ENCODE measurements at places on chromosomes 16 and 17.
A peak's percentile ranks its signal among the peaks of the same experiment; 100 is the strongest.

DNA sequence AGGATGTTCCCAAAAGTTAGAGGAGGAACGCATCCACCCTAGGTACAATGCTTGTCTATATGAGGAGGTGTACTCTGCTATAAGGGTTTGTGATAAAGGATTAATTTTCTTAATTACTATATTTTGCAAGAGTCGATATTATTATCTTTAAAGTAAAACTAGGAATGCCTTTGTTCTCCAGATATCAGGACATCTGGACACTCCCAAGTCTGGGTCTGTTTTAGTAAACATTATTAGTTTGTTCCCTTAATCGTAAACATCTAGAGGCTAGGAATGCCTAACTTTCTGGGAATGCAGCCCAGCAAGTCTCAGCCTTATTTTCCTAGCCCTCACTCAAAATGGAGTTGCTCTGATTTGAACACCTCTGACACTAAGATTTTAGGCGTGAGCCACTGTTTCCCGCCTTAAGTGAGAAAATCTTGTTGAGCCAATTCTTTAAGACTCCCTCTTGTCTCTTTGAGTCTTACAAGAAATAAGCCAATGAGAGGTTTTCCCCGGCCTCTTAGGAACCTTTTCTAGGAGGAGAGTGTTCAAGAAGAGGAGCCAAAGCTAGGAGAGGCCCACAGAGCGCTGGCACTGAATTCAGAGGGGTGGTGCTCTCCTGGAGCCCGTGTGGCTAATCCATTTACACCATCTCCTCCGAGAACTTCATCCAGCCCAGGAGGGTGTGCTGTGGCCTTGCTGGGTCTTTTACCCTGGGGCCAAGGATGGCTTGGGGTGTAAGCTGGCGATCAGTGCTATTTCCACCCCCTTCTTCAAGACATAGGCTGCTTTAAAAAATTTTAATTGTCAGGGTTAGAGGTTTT, 40.9 kb downstream of the SMARCE1 start:
- no peak for DNase-seq

- no peak for DNase-seq
Observed at GRCh38 chr17:62882284-62882683, 74.2 kb upstream of the MARCHF10 start.

- no peak for DNase-seq
Observed at GRCh38 chr17:81652906-81653771, 3.2 kb downstream of the PDE6G start.

DNA sequence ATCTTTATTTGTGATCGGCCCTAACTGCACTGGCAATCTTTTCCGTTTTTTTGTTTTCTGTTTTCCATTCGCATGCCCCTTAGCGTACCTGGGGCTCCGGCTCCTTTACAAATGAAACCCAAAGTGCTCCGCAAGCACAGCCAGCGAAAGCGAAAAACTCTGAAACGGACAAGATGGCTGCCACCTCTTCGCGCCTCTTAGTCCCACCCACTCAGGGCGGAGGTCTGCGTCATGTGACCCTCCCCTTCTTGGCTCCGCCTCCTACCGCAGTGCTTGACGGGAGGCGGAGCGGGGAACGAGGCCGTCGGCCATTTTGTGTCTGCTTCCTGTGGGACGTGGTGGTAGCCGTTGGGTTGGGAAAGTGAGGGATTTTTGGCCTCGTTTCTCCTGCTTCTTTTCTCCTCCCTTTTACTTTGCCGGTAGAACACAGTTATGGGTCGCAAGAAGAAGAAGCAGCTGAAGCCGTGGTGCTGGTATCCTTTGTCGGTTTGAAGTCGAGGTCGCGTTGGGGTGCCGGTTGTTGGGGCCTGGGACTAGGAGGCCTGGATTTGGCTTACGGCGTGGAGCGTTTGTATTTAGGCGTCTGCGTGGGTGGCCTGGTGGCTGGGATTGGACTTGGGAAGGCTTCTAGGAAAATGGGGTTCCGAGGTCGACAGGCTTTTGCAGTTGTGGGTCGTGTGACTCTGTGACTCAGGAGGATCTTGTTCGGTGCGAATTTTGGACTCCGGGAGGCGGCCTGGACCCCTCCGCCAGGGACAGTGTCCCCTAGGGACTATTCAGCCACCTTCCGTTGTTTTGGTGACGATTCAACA, at the start of gene ZNF207:
Gene ZNF207, plus strand, starts transcription at position 304 of the 812 bp plus-strand sequence. Its CDS starts 129 bp downstream, at position 433.
- DNase-seq, result peak; percentile 90

Data from astrocyte (in vitro differentiated cells and primary cell).